Activated gamma-delta T cell treated with anti-CD3 and anti-CD28 coated beads, Interleukin-2, amount 50 U/mL, for 16 hours (primary cell): ENCODE measurements at places on chromosomes 12 and 14.
A peak's percentile ranks its signal among the peaks of the same experiment; 100 is the strongest.

DNA sequence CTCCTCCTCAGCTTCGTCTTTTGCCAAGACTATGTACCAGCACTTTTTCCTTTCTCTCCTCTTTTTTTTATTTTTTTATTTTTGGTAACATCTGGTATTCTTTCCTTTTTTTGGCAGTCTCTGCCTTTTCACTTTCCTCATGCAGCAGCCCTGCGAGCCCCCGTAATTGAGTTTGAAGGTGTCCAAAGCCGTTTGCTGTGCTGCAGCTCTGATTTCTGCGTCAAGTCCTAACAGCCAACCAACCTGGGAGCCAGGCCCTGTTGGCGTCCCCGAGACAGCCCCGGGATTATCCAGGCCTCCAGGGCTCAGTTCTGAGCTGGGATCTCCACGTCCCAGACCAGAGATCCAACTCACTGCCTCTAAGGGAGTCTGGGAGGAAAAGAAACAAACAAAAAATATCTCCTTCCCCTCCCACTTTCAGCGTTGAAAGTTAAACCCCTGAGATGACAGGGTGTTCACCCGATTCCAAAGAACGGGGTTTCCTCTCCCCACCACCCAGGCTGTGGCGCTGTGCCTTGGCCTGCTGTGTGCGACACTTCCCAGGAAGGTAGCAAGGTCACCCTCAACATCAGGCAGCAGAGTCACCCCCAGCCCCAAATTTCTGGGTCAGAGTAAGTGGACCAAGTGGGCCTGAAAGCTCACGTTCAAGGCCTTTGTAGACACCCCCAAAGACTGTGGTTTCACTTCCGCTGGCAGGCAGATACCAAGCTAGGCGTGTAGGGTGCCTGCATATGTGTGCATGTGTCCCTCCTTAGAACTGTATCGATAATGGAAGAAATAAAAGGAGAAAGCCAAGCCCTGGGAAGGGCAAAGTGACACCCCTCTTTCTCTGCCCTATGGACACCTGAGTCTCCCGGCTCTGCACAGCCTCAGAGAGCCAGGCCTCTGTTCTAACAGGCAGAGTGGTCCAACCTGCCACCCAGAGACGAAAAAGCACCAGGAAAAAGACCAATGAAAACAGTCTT is 11.1 kb downstream of the BCL11B start:
- peak; percentile 60 for DNase-seq

DNA sequence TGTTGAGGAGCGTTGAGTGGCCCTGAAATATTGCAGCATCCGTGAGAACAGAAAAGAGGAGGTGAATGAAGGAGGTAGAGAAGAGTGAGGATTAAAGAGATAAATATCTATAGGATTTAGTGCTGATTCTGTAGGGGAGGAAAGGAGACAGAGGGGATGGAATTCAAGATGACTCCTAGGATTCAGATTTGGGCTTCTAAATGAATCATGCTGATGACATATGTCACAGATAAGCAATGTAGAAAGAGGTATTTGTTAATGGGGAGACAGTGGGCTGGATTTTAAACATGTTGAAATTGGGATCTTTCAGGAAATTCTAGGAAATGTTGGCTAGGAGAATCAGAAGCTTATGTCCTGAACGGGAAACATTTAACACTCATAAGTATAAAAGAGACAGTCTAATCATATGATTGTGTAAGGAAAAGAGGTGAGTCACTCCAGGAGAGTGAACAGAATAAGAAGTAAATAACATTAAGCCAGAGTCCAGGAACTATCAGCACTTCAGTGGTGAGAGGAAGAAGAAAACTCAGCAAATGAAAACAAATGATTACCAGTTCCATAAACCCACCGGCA is 58.1 kb upstream of the DIO2 start:
- DNase-seq = no peak

GRCh38 chr12:105935981-105936380 is 202.8 kb downstream of the NUAK1 start:
- no peak for DNase-seq

DNA sequence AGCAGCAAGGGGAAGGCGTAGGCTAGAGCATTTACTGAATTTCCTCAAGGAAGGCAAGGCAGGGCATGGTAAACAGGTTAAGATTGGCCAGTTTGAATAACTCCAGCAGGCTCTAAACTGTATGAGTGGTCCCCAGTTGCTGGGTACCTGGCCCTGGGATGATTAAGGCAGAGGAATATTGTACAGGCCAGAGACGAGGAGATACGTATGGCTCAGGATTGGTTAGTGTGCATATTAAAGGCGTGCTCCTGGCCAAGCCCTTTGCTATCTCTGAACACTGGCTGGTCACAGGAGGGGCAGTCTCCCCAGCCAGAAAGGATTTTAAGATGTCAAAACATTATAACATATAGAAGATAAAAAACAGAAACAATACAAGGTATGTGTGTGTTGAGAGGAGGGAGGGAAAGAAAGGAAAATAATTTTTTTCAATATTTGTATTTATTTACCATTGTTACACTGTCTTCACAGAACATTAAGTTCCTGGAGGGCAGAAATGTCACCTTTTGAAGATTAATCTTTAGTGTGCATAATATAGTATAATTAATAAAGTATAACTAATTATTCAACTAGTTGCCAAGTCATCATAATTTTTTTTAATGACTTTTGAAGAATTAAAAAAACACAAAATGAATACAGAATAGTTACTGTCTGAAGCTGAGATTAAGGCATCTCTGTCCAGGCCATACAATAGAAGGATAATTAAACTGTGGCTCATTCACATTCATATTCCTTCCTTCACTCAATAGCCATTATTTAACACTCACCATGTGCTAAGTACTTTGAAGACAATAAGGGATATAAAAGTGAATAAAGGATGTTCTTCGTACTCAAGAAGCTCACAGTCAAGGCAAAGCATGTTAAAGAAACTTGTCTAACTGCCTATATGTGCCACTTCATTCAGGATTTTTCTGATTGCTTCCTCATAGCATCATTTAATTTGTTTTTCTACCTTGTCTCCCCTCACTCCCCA is 41.9 kb downstream of the DCP1B start:
- DNase-seq = no peak

- peak; percentile 14 for DNase-seq
These were observed 721 bp downstream of the CABP1 start for GRCh38 chr12:120640861-120641833.

DNA sequence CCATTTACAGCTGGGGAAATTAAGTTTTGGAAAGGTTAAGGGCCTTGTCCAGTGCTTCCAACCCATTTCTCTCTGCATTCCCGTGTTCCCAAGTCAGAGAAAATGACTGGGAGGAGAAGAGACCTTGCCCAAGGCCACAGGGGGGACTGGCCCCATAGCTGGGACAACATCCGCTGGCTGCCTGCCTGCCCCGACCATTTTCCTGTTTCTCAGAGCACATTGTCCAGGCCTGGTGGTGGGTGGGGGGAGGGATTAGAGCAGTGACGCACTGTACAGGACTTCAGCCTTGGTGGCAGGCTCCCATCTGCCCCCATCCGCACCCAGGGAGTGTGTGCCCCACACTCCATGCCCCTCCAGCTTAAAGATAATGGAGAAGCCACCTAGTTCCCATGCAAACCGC is 27.7 kb downstream of the DIO3 start:
- no peak for DNase-seq

DNA sequence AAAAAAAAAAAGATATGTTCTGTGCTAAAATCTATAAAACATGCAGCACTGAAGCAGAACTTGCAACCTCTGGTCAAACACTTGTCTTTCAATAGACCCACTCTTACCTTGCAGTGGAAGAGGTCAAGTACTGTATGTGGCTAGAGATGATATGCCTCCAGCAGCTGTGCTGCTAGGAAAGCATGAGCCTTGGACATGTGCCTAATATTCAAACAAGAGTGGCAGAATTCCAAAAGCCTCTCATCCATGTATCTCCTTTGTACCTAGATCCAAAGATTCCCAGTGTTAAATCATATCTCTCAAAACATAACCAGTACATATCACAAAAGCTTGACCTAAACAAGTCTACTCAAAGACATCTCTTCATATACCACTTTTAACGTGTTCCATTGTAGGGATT is 105.0 kb upstream of the CPNE8 start:
- no peak for DNase-seq

DNA sequence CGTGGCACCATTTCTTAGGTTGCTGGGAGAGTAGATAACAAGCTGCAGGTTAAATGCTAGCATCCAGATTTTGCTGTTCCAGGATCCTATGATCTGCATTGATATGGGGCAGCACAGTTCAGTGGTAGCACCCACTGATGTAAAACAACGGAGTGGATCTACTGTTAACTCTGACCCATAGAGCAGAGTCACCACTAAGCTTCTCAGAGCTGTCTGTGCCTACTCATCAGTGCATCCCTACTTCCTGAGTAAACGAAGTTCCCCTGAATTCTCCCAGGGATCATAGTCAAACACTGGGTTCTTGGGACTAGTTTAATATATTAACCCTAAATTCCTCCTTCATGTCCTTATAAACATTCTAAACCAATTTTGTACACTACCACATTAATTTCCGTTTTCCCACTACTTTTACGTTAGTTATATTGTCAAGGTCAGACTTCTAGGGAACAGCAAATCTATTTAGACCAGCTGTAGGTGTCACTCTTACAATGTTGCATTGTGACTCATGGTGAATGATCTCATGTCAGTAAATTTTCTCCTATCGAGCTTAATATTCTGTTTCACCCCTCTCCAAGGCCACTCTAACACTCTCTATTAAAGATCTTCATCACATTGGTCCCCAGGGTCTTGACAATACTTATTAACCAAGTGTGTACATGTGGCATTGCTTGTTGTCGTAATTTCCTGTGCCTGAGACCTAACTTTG is 10.3 kb downstream of the RERGL start:
- no peak for DNase-seq

DNA sequence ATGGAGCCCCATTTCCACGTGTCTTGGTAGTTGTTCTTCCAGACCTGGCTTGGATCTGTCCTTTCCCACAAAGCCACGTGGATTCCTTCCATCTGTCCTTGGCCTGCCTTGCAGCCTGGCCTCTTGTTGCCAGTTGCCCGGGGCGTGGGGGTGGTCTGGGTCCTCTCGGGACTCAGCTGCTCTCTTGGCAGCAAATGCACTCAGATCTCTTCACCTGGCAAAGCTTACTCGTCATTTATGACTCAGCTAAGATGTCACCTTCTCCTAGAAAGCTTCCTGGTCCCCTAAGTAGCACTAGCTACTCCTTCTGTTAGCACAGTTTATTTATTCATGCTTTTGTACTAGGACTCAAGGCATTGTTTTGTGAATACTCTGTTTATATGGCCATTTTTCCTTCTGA is 13.6 kb downstream of the PLEKHG3 start:
- DNase-seq = no peak

DNA sequence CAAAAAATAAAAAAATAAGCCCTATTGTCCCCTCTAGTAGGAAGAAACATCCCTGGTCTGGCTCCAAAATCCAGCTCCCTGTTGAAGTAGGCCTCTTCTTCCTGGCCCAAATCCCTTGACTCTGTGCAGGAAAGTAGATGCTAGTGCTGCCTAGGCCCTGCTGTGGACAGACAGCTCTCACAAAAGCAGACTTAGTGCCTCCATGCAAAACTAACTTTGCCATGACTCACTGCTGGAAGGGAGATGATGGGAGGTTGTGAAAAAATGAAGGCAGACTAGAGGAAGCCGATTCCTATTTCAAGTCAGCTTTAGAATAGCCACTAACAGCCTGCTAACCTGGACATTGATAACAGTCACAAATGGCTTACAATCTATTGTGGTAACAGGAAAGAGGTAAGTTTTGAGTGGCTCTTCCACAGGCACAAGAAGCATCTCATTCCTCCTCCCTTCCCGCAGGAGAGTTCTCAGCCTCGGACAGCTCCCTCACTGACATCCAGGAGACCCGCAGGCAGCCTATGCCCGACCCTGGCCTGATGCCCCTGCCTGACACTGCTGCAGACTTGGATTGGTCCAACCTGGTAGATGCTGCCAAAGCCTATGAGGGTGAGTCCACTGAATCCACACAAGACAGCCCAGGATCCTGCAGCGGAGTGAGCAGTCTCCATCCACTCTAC is 198.9 kb upstream of the RGS6 start:
- DNase-seq = no peak

GRCh38 chr12:86186449-86186848 is 69.7 kb downstream of the MGAT4C start:
- DNase-seq = no peak

DNA sequence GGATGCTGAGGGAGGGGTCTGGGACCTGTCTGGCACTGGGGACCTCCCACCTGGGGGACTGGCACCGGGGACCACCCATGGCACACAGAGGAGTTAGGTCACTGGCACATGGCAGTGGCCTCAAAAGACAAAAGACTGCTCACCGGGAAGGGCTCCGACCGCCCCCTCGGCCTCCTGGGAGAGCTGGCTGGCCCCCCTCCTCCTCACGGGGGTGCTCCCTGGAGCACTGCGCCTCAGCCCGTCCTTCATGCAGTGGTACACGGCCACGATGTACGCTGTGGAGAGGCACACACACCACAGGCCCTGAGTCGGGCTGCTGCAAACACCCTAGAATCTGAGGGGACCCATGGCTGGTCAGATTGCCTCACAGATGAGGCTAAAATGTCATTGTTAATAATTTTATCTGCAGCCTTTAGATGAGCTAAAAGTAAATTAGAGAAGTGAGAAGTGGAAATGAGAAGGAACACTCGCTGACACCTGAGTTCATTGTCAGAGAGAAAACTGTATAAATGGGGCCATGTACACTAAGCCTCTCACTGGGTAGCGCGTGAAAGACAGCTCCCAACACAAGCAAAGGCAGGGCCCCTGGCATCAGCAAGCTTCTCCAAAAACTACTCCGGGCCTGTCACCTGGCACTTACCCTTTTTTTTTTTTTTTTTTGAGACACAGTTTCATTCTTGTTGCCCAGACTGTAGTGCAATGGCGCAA is 14.1 kb downstream of the P2RX2 start:
- no peak for DNase-seq

GRCh38 chr14:47988175-47988574 is 312.8 kb upstream of the MDGA2 start:
- no peak for DNase-seq

- DNase-seq = no peak
These were observed 191.3 kb downstream of the ALG10B start for GRCh38 chr12:38507839-38508238.

GRCh38 chr12:966724-967123 is 17.2 kb upstream of the RAD52 start:
- DNase-seq = no peak

- DNase-seq = no peak
These were observed 217.2 kb upstream of the BMP4 start for GRCh38 chr14:54173802-54174201.

- no peak for DNase-seq
These were observed 371.7 kb downstream of the DPF3 start for GRCh38 chr14:72521968-72522741.

GRCh38 chr12:104676636-104677035 is 219.9 kb downstream of the CHST11 start:
- no peak for DNase-seq

GRCh38 chr14:29806124-29806517 is 121.5 kb downstream of the PRKD1 start:
- no peak for DNase-seq

- no peak for DNase-seq
These were observed 77.0 kb downstream of the STON2 start for GRCh38 chr14:81323093-81323492.

DNA sequence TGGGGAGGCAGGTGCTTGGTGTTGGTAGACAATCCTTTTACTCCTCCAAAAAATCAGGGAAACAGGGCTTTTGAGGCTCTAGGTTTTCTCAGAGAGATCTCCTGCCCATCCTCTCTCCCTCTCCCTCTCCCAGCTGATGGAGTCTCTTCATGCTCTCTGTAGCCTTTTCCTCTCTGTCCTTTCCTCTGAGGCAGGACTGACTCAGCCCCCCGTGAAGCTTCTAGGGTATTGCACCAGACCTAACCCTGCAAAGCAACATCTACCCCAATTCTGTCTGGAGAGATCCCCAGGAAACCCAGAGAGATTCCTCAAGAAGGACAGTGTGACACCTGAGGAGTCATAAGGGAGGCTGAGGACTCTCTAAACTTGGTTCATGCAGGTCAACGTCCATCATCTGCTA is 66.4 kb downstream of the CRACR2A start:
- no peak for DNase-seq
